ENCODE measurements at places on chromosomes 5 and 9.

DNA sequence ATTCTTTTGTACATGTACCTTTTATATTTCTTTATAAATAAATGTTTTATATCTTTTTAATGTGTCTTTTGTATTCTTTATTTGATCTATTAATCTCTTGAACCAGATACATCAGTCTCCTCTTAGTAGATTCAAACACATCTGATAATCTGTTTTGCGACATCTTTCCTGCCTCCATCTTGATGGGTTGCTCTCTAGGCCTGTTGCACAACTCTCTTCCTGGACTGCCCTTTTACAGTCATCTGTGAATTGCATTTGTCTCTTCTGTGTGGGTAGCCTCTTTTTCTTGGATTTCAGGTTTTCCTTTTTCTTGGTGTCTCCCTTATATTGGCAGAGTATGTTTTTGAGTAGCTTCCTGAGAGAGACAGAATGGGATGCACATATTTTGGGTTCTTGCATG lies 6.2 kb downstream of the ZFYVE16 start:
- DNase-seq, result no peak

DNA sequence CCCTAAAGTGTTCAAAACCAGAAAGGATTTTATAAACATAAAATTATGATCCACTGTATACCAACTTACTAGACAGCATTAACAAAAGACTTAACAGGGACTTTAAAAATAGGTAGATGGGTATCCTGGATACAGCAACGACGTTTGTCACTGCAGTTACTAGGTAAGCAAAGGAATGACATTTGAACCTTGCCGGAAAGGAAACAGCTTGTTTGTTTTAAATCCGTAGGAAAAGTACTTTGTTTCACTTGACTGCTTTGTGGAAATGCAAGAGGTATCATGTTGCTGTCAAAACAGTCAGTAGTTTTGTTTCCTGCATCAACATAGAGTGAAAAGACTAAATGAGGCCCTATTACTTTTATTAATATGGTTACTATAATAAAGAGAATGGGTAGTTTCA lies 122.9 kb downstream of the CDC42SE2 start:
- DNase-seq, result no peak

GRCh38 chr5:170939178-170939577 lies 77.4 kb downstream of the RANBP17 start:
- no peak for DNase-seq

DNA sequence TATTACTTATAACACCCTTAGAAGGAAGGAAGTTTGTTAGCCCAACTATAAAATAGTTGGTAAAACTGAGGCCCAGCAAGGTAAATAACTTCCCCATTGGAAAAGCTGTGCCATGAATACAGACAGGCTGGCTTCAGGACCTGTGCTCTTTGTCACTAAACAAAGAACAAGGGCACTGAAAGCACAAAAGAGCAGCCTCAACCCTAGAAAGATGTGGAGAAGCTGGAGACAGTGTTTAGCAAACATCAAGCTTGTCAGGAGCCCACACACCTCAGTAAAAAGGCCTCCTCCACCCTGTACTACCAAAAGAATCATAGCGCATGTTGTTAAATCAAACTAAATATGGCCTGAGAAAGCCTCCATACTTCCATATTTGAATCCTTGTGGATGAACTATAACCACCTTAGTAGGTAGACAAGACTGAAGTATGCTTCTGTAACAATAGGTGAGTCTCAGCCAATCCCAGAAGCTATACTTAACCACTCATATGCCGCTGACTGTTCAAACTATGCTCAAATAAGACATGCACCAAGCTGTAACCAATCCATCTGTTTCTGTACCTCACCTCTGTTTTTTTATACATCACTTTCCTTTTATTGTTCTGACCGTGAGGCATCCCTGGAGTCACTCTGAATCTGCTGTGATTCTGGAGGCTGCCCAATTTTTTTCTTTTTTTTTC lies 18.4 kb upstream of the SCGB3A2 start:
- DNase-seq, result no peak

DNA sequence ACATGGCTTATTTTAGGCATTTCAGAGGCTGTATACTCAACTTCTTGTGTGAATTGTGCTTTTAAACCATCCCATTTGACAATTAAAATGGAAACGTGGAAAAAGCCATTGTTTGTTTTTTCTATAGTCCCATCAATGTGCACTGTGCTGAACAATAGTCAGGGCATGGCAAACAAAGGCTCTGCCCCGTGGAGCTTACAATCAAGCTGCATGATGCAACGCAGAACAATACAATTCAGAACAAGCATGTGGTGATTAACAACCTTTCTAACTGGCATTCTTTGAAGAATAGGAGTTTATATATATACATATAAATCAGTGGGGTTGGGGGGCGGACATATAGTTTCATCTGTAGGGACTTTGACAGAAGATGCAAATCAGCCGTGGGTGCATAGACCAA lies 2125.4 kb upstream of the WWC1 start:
- no peak for DNase-seq

DNA sequence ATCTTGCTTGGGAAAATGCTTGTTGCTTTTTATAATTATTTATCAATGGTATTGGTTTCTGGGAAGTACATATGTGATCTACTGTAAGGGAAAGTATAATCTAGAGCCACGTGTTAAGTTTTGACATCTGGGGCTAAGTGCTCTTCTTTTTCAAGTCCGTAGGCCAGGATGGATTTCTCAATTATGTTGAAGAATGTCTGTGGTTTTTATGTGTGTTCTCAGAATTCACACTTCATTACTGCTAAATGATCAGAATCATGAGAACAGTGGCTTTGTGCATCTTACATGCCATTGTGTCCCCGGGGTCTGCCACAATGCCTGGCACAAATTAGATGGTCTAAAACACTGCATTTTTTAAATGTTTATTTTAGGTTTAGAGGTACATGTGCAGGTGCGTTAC lies 14.5 kb upstream of the AUH start:
- DNase-seq, result no peak

DNA sequence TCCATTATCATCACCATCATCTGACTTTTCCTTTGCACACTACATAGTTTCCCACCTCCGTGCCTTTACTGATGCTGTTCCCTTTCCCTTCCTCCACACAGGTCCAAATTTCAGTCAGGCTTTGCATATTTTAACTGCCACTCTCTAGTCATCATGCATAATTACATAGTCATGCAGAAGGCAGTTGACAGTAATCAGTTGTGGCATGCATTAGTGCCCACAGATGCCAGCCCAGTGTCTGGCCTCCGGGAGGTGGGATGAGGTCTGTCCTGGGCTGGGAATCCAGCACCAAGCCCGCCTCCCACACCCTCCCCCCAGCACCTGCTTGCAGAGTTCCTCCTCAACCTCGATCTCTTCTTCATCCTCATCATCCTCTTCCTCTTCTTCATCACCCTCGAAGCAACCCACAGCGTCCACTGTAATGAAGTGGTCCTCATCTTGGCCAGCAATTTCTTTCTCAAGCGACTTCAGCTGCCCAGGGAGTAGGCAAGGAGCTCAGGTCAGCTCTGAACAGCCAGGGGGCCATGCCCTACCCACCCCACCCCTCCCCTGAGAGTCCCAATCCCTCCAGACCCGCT lies 8.8 kb downstream of the BBLN start:
- DNase-seq, result no peak

GRCh38 chr9:75170898-75171360 lies 82.6 kb downstream of the OSTF1 start:
- DNase-seq, result no peak

DNA sequence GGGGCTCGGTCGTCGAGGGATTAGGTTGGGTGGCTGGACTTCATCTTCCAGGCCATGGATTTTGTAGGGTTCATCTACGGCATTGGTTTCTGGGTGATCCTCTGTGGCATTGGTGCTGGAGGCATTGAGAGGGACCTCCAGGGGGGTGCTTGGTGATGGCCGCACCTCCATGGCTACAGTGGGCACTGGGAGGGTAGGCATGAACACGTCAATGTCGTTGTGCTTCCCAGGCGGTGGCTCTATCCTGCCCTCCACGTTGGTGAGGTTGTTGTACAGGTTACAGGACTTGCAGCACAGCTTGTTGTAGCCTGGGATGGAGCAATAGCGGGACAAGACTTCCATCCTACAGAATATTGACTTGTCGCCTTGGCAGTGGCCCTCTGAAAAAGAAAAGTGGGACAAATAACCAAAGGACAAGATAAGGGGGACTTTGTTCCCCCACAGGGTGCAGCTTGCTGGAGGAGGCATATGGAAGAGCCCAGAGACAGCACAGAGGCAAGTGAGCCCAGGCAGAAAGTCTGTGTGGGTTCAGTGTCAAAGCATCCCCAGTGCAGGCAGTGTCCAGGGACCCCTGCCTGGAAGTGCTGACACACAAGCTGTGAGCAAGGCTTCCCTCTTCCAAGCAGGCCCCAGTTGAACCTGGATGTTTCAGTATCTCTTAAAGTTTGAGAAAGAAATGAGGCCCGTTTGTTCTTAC lies 53.9 kb downstream of the ZNF354C start:
- no peak for DNase-seq

GRCh38 chr5:179185256-179185940 lies 125.2 kb downstream of the ZNF354C start:
- no peak for DNase-seq

GRCh38 chr9:129363216-129363873 lies 185.3 kb upstream of the IER5L start:
- DNase-seq, result no peak
